ENCODE measurements at places on chromosomes 11 and 22. TPM values are rescaled to one million over a fixed set of nuclear protein-coding genes. Genes with fewer than 3 reads are reported as not detected.
A peak's percentile ranks its signal among the peaks of the same experiment; 100 is the strongest.

Gene KRTAP5-7
- total RNA-seq: not detected

Gene LRFN4
- total RNA-seq: 8.7 TPM

Gene ADAMTS15
- not detected for total RNA-seq

Gene BDNF
- not detected for total RNA-seq

Gene RBM14
- 51.3 TPM for total RNA-seq

Gene SMIM35
- 0.04 TPM for total RNA-seq

Gene MOV10L1
- total RNA-seq: 2.9 TPM

Gene APOL1
- 0.14 TPM for total RNA-seq

Gene BTBD18
- not detected for total RNA-seq

Gene TEX54
- not detected for total RNA-seq

DNA sequence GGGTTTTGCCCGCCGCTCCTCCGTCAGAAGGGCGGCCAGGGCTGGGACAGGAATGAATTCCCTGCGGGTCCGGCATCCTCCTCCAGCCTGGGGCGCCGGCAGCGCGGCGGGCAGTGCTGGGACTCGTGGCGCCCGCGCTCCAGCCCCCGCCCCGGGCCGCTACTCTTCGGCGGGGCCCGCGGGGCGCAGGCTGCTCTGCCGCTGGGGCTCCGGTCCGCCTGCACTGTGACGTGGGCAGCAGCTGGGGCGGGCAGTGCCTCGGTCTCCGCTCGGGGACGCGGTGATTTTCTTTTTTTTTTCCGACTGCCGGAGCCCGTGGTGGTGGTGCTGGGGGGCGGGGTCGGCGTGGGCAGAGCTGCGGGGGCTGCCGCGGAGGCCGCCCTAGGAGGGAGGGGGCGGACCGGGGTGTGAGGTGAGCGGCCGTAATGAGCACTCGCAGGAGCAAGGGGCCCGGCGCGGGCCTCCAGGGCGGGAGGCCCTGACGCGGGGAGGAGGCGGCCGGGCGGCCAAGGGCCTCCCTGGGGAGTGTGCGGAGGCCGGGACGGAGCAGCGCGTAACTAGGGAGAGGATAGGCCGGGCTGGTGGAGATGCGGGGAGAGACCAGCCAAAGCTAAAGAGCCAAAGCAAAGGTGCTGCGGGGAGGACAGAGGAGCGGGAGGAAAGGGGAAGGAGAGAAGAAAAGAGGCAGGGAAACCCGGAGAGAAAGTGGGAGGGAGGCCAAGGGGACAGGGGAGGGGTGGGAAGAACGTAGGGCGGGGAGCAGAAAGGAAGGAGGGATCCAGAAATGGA is 73.3 kb upstream of the ZBED5 start:
- no peak for DNase-seq

DNA sequence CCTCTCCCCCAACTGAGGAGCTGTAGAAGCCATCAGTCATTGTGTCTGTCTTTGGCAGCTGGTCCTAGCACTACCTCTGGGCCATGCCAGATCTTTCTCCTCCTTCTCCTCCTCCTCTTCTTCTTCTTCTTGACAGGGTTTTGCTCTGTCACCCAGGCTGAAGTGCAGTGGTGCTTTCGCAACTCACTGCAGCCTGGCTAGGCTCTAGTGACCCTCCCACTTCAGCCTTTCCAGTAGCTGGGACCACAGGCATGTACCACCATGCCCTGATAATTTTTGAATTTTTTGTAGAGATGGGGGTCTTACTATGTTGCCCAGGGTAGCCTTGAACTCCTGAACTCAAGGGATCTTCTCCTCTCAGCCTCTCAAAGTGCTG is 50.1 kb upstream of the SHANK2 start:
- no peak for DNase-seq

GRCh38 chr11:15671216-15671615 is 556.5 kb downstream of the INSC start:
- DNase-seq: no peak

DNA sequence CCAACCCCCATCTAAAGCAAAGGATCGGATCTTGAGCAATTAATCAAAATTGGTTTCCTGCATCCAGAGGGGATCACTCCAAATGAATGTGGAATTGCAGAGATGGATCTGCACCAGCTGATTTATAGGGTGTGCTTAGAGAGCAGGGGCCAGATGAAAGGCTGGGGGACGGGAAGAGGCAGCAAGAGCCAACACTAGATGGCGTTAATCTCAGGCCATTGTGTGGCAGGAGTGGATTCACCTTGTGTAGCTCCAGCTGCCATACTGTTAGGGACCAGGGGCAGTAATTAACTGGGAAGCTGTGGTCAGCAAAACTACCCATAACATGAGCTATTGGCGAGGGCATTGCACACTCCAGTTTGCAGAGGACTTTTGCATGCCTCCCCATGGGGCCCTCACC is 35.6 kb downstream of the SERPINH1 start:
- DNase-seq: peak; percentile 77

- DNase-seq: peak; percentile 74
These were observed 27.7 kb downstream of the SLC36A4 start for GRCh38 chr11:93169950-93170561.

DNA sequence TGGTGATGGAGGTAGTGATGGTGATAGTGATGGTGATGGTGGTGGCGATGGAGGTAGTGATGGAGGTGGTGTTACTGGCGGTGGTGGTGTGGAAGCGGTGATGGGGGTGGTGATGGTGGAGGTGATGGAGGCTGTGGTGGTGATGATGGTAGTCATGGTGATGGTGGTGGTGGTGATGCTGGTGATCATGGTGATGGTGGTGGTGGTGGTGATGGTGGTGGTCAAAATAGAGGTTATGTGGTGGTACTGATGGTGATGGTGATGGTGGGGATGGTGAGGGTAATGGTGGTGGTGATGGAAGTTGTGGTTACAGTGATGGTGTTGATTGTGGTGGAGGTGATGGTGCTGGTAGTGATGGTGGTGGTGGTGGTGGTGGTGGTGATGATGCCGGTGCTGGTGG is 199.2 kb downstream of the IGLL1 start:
- DNase-seq: no peak

- no peak for DNase-seq
These were observed 14.3 kb downstream of the TRIM22 start for GRCh38 chr11:5703741-5704536.

DNA sequence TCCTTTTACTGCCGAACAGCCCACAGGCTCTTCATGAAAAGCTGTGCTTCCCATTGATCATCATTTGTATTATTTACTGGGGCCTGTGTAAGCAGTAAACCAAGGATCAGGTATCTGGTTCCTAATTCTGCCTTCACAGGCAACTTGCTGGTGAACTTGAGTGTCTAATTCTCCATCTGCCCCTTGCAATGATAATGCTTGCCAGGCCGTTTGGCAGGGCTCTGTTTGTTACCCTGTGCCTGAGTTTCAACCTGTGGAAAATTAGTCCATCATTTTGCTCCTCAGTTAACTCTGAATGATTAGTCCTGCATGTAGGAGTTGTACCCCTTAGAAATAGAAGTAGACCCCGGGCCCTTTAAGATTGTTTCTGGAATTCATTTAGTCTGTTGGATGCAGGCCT is 298.4 kb upstream of the CADM1 start:
- DNase-seq: no peak

- no peak for DNase-seq
These were observed 47.0 kb downstream of the SBF2 start for GRCh38 chr11:10247011-10247410.

DNA sequence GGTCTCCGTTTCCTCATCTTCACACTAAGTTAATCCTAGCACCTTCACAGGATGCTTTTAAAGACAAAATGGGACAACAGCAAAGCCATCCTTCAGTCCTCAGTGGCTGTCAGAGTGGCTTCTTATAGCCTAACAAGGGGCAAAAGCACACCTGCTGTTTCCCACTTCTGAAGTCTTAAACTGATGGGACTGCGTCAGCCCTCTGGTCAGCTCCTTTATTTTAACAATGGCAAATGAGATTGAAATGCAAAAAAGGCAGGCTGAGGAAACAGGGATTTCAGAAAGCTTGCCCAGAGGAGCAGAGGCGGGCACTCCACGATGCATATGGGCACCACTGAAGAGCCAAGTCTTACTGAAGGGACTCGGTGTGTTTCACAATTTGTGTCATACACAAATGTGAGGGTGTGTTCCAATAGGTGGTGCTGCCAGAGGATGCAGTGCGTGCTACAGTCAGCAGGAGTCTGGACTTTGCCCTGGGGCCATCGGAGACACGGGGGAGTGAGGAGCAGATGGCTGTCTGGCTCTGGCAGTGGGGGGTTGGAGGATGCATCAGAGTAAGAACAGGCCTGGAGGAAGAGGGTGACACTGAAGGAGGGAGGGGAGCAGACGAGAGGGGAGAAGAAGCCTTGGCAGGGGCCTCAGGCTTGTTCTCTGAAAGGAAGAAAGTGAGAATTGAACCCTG is 47.3 kb downstream of the TENM4 start:
- DNase-seq: no peak

DNA sequence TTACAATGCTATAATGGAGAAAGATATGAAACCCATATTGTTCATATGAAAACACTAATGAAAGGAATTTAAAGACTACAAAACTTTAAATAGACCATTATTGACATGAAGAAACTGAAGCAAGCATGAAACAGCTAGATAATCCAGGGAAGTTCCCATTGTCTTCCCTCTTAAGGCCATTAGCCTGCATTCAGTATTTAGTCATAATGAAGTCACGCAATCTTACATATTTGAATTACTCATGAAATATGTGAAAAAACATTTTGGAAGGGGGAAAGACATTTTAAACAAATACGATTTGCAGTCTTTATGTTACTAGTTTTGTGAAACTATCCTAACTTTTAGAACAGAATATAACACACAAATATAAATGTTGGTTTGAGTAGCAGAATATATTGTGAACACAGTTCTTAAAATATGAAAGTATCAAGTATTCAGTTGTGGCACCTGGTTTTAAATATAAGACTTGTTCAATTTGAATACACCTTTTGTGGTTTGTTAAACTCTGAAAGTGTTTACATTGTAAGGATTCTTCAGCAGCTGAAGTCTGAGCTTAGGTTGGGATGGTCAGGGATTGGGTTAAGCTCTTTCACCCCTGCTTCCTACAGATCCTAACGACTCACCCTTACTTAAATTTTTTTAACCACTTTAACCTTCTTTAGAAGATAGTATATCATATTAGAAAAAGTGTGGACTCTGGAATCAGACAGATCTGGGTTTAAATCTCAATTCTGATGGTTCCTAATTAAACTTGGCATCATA is 500.3 kb upstream of the TENM4 start:
- no peak for DNase-seq

- no peak for DNase-seq
These were observed 325.8 kb downstream of the C11orf87 start for GRCh38 chr11:109747839-109748238.

GRCh38 chr11:11464555-11464954 is 111.5 kb upstream of the CSNK2A3 start:
- DNase-seq: no peak

DNA sequence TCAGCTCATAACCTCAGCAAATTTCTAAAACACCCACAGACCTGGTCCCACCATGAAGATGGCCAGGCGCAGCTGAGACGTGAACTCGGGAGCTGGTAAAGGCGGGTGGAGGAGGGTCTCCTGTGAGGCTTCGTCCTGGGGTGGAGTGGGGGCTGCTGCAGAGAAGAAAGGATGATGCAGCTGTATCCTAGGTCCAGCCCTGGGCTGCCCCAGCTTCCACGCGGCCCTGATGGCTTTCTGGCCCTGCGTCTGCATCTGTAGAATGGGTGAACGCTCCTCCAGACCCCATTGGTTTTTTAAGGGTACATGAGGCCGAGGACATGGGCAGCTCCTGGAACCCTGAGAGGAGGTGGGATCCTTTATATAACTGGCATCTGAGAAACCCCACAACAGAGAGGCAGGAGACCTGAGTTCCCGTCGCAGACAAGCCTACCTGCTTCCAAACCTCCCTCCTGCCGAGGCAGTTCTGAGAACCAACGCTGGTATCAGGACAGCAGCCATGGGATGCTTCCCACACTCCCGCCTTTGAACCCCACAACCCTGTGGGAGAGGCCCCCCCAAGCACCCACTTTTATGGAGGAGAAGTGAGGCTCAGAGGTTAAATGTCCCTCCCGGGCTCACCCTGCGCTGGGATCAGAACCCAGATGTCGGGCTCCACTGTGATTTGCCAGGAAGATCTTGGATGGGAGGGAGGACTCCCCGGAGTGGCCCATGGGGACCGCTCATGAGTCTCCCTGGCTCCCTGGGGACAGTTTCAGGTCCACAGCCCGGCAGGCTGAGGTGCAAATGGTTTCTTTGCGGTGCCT is 55.2 kb upstream of the FGF3 start:
- no peak for DNase-seq

DNA sequence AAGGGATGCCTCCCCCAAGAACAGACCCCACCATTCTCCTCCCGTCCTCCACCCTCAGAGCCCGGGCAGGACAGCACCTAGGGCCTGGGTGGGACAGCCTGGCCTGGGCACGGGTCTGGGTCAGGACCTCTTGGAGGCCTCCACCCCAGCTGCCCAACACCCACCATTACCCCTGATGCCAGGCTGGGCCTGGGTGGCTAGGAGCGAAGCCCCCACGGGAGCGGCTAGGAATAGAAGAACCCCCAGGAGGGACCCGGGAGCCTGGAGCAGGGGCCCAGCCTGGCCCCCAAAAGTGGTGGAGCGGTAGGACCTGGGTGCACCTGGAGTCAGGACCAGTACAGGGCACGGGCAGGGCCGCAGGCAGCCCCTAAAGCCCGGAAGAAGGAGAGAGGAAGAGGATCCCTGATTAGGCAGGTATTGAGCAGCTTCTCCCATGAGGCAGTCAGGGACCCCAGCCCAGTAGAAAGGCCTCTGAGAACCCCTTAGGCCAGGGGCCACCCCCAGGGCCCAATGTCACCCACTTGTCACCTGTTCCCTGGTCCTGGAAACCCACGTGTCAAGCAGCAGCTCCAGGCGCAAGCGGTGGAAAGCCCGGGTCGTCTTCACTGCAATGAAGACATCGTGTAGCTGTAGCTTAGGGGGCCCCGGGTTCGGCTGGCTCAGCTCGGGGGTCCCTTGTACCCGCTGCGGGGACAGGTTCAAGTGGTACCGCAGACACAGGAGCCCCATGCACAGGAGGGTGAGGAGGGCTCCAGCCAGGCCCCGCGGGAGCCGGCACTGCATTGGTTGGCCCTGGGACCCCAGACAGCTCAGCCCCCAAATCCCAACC is 575 bp downstream of the MFNG start:
- DNase-seq: peak; percentile 68

- DNase-seq: no peak
These were observed 14.0 kb downstream of the IGLL1 start for GRCh38 chr22:23565915-23566704.

GRCh38 chr11:68349461-68350249 is 37.3 kb downstream of the LRP5 start:
- DNase-seq: no peak

DNA sequence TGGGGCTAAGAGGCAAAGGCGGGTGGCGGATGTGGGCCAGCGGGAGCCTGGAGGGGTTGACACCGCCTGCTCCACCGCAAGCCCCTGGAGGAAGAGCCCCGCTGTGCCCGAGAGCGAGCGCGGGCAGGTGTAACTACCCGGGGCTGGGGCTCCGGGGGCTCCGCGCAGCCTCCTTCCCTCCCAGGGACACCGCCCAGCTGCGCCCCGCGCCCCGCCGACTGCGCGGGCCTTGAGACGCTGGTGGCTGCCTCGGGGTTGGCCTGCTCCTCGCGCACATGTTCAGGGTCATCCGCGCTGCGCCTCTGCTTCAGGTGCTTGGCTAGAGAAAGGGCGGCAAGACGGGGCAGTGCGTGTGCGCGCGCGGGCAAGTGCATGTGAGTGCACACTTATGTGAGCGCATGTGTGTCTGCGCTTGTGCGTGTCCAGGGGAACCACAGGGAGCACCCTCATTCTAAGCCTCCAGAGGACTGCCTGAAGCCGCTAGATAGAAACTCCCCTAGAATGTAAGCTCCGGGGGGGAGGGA is 197.5 kb upstream of the TMEM45B start:
- no peak for DNase-seq

GRCh38 chr22:26436903-26437515 is 7.9 kb downstream of the ASPHD2 start:
- no peak for DNase-seq

- no peak for DNase-seq
These were observed 69.7 kb upstream of the GALNT18 start for GRCh38 chr11:11691296-11692151.

Measured in Karpas-422 (cell line).